NCI-H2081 treated with DMSO at 0.1 percent for 48 hours (cell line): ENCODE measurements at places on chromosomes 1 and 21.

DNA sequence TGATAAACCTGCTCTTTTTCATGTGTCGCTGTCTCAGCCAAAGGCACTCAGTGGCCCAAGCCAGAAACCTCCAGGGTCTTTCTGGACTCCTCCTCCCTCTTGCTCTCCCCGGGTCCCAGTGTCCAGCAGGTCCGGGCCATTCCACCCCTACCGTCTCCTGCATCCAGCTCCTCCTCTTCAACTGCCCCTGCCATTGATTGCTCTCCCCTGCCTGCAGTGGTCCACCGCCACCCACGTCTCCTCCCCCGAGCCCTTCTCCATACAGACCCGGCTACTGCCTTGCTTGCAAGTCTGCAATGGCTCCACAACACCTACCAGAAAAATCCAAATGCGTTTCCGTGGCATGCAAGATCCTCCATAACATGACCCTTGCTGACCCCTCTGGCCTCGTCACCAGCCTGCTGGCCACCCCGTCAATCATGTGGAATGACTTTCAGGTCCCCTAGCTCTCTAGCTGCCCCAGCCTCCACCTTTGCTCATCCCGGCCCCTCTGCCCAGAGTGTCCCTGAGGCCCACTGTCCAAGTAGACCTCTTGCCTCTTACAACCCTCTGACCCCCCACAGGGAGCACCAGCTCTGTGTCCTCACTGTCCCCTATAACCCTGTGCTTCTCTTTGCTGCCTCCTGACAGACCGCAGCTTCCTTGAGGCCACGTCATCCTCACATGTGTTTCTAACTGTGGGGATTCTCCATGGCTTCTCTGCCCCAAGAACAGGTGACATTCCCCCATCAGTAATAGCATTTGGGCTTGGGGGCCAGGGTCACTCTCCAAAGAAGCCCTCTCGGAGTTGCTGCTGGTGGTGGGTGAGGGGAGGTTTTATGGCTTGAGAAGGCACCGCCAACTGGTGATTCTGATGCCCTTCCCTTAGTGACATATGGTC is 15.0 kb downstream of the CACNA1S start:
- DNase-seq, result no peak

DNA sequence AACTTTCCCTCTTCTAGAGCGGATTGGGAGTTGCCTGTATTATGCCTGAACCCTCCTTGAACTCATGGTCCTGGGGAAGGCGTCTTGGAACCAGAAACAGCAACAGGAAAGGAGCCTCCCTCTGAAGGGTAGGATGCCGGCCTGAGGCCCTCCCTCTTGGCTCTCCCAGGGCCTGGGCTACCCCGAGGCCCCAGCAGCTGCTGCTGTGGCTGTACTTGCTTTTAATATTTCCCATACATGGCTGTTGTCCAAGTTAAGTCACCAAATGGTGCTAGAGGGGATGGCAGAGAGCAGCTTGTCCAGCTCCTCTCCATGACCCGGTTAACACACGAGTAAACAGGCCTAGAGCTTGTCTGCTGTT is 10.5 kb downstream of the CHRNB2 start:
- no peak for DNase-seq

GRCh38 chr21:14526836-14527695 is 19.0 kb downstream of the SAMSN1 start:
- no peak for DNase-seq

GRCh38 chr21:20551939-20552338 is 446.3 kb upstream of the NCAM2 start:
- no peak for DNase-seq

GRCh38 chr1:184881941-184882913 is 92.1 kb downstream of the NIBAN1 start:
- DNase-seq, result no peak

GRCh38 chr21:14285147-14285761 is 69.3 kb downstream of the RBM11 start:
- no peak for DNase-seq

GRCh38 chr1:111318523-111318922 is 27.9 kb downstream of the CHIA start:
- no peak for DNase-seq

DNA sequence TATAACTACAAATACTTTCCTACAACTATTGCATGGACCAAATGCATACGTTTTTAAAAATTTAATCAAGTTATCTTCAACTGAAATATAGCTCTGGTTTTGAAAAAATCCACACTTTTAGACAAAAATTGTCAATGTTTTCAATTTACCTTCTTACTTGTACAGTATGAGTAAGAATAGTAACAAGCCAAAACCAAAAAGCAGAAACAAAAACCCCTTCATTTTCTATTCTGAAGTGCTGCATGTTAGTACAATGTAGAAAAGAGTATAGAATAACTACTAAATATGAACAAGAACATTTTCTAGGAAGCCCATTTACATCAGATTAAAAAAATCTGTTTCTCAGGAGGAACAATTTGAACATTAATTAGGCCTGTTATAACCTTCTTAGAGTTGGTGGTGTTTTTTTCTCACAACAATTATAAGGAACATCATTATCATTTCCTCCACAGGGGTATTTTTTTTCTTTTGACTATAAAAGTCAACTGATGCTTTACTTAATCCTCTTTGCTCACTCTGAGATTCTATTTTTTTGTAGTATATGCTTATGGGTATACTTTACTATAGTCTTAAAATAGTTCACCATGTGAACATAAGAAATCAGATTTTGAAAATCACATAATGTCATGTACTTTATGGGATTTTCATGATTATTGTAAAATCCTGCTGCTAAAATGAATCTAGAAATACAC is 475.4 kb downstream of the PTBP2 start:
- DNase-seq, result no peak

- DNase-seq, result no peak
Observed at GRCh38 chr21:41600961-41601572, 93.1 kb upstream of the TMPRSS2 start.

GRCh38 chr1:182146286-182146685 is 84.8 kb upstream of the ZNF648 start:
- no peak for DNase-seq

- no peak for DNase-seq
Observed at GRCh38 chr21:27557356-27557755, 590.5 kb upstream of the ADAMTS5 start.

DNA sequence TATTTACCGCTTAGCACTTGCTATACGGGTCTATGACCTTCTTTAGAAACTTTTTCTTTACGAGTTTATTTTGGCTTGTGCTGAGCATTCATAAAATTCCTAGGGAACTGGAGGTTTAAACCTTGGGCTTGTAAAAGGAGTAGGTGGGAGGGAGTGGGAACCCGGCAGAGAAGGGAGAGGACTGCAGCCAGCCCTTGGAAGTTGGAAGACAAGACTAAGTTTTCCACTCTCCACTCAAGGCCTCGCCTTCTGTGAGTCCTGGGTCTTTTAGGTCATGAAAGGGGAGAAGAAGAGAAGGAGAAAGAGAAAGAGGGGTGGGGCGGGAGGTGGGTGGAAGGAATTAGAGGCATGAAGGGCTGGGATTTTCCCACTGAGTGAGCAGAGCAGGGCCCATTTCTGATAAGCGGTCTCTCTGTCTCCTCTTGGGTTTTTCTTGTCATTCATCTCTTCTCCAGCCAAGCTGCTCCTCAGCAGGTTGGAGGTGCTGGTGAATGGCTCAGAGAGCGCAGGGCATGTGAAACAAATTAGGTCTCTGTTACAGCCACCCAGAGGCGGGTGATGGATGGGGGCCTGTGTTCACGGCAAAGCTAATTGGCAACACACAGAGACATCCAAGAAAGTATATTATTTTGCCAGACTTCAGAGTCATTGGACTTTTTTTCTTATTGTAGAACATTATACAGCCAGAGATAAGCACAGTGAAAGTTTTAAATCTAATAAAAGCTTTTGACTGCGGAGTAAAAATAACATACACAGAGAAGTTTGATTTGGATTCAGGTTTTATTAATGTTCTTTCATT is 247.3 kb downstream of the FOXD2 start:
- DNase-seq, result no peak

DNA sequence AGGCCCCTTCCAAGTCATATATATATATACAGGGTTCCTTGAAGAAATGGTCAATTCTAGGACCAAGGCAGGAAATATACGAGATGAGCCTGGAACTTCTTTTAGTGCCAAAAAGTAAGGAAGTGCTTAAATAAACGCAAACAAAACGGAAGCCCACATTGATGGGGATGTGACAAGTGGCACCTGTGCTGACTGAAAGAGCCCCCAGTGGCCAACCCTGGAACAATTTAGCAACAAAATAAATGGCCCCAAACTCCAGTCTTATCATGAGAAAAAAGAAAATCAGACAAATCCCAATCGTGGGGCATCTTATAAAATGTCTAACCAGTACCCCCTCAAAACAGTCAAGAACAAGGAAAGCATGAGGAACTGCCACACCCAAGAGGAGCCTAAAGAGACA is 17.7 kb downstream of the PLA2G5 start:
- no peak for DNase-seq

GRCh38 chr1:226406401-226406881 is 1.5 kb downstream of the PARP1 start:
- DNase-seq, result no peak

DNA sequence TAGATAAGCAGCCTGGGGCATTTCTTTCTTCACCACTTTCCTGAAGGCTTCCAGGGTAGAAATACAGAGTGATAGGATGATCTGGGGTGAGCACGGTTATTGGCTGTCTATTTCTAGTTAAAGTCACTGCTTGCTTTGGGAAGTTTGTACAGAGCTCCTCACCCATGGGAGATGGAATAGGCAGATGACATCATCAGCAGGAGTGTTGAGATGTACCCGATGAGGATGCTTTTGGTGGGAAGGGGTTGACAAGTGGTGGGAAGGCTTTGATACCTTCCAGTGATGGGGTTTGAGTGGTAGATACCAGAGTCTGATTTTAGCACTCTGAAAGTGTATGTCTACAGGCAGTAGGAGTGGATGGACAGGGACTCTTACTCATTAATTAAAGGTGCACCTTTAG is 112.6 kb downstream of the BRINP2 start:
- DNase-seq, result no peak

- no peak for DNase-seq
Observed at GRCh38 chr1:16207318-16208269, 4.9 kb downstream of the ARHGEF19 start.

DNA sequence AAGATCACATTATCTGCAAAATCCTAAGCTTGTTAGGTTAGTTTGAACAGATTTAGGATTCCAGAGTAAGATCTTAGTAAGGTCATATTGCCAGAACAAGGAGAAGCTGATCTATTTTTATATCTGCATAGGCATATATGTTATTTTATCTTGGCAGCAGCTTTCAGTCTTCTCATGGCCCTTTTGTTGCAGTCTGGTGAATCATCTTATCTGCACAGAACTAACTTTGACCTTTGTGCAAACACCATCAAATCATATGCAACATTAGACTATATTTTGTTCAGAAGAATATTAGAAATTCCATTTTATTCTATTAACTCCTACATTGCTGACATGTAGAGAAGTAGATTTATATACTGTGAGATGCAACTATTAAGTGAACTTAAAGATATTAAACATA is 107.3 kb downstream of the CLEC20A start:
- DNase-seq, result no peak

DNA sequence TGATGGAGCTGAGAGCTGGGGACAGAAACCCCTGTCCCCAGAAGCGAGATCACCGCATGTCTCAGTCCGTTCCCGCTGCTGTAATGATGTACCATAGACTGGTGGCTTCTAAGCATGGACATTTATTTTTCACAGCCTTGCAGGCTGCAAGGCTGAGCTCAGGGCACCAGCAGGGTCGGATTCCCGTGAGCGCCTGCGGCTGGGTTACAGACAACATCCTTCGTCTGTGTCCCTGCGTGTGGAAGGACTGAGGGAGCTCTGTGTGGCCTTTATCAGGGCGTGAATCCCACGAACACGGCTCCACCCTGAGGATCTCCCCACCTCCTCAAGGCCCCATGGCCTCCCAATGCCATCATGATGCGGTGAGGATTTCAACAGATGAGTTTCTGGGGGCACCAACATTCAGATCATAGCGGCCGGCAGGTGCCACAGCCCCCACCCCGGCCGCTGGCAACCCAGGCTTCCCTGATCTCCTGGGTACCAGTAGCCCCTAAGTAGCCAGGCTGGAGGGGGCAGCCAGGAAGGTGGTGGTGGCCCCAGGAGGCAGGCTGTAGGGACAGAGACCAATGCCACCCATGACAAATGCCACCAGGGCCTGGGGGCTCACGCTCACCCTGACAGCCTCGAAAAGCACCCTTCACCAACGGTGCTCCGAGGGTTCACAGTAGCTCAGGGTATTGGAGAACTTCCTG is 104.4 kb downstream of the CRYAA start:
- DNase-seq, result no peak

- DNase-seq, result no peak
Observed at GRCh38 chr1:62283986-62284385, 35.2 kb downstream of the KANK4 start.

GRCh38 chr1:160550572-160551034 is 27.5 kb upstream of the SLAMF6 start:
- DNase-seq, result no peak

DNA sequence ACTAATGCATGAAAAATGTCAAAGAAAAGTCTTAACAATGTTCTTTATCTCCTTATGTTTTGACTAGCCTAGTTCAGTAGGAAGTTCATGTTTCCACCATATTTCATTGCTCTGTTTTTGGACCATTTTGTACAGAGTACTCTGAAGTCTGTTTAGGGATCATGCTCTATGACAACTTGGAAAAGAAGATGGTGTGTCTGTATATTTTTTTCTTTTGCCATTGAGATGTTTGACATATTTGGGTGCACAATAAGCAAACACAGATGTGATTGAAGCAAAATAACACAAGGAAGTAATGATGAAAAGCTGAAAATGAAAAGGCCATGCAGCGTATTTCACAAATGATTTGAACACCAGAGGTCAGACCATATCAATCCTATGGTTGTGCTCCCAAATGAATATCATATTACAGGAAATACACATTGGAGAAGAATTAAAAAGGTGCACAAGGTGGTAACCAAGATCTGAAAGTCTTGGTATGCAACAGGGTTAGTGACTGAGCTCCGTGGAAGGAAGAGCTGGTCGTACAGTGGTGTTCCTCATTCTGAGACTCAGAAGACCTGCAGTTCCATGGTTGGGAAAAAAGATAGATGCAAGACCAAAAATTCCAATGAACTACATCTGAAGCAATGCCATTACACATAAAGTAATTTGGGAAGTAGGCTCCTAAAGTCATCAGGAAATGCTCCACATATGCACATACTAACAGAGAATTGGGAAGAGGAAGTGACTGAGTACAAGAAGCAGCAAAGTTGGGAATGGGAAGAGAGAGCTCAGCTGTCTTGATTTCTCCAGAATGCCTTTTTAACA is 463.5 kb downstream of the LMO4 start:
- no peak for DNase-seq
